SK-N-DZ (cell line): ENCODE measurements at places on chromosomes 7 and 10.

DNA sequence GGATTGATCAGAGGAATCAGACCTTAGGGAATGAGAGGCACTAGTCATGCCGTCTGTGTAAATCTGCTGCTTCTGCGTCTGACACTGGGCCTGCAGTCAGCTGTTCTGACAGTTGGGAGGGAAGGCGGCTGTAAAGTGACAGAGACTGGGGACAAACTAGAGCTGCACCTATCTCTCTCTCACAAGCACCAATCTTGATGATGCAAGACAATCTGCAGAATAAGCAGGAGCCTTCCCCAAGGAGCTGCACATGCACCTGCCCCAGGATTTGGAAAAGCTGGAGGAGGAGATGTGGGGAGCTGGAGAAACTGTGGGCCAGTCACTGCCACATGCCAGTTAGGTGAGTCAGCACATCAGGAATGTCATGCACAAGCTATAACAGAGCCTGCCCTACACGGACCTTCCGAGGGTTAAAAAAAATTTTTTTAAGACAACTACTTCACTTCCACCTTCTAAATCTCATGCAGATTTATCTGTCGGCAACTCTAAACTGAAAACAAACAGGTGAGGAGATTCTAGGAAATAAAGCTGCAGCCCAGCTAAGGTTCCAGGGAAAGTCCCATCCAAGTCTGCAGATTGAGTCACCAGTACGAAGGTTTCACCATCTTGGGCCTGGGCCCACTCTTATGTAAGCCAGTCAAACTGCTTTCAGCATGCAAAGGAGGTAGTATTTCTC, 39.2 kb downstream of the ENO4 start:
- DNase-seq, result no peak

DNA sequence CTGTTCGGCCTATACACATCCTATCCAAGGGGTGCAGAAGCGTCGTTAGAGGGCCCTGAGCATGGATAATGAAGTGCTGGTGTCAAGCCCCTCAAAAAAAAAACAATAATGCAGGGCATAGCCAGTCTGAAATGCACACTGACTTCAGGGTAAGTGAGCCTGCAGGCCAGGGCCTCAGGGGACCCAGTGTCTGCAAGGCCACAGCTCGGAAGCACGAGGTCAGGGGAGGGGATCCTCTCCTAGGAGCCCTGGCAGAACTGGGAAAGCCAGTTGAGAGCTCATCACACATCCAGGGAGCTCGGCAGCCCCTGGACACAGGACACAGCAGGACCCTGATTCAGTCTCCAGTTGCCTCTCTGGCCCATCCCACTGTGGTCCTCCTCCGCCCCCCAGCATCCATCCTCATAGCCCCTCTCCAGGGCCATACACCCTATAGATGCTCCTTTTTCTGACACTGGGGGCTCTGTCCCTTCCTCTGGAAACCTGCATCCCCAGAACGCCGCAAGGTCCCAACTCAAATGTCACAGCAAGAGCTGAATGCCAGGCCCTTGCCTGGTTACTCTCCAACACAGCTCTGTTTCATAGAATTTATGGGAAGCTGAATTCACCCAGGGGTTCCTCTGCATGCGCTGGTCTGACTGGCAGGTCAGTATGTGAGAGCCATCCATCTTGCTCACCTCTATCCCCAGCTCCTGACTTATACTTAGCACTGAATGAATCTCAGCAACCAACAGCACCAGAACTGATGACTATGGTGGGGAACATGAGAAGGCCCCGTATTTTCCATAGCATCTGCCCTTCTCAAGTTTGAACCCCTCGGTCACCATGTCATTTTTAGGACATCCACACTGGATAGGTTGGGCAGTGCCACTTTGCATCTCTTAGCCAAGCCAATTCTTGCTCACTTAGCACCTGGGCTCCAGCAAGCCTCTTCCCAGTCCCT, 717.0 kb upstream of the IGFBP3 start:
- DNase-seq, result no peak

- no peak for DNase-seq
These were observed 203.5 kb upstream of the ZNF32 start for GRCh38 chr10:43852149-43852548.

DNA sequence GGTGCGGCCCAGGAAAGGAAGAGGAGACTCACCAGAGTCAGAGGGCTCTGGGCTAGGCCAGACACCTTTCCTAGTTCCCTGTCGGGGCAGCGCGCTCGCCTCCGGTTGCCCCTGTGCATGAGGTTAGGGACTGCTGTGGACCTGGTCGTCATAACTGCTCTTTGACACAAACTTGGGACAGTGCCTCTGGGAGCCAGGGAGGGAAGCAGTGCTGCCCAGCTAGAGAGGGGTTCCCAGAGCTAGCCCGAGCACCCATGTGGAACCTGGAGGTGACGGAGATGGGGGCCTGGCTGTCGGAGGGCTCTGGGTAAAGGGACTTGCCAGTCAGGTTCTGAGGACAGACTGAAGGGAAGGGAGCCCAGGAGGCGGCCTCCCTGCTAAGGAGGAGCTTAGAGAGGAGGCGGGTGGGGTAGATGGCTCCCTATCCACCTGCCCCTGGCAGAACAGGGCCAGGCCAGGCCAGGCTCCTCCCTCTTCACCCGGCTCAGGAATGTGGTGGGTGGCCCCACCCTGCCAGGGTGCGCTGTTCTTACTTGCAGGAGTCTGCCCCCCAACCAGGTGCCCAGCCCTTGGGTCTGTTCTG, 29.7 kb downstream of the AGAP3 start:
- no peak for DNase-seq
